NCI-H2107 (cell line): ENCODE measurements at places on chromosomes 6 and 20.

- DNase-seq, result no peak
Observed at GRCh38 chr6:136437246-136437645, 113.0 kb downstream of the MAP7 start.

DNA sequence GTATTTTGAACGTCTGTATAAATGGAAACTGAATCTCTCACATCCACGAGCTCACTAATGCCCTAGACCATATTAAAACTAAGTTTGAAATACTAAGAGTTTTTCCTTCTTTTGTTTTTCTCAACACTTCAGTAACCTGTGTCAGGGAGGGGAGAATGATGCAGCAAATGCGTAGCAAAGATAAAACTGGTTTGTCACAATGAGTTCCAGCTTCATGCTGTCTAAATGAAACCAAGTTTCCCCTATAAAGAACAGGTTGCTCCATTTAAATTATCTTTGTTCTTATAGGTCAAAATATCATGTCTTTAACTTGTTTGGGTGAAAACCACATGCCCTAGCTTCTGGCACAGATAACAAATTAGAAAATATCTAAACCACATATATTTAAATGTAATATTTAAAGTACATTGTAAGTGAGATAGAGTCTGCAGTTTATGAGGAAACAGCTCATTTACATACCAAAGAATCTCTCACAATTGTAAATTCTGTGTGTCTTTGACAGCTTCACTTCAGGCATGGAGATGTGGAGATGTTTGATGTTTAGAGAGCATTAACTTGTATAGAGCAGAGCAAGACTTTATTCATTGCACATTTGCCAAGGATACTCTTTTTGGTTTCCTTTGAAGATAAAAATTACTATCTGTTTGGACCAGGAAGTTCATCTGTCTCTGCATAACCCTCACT, 7.3 kb downstream of the TRDN start:
- DNase-seq, result no peak

- DNase-seq, result no peak
Observed at GRCh38 chr6:86203044-86203443, 560.4 kb upstream of the SYNCRIP start.

DNA sequence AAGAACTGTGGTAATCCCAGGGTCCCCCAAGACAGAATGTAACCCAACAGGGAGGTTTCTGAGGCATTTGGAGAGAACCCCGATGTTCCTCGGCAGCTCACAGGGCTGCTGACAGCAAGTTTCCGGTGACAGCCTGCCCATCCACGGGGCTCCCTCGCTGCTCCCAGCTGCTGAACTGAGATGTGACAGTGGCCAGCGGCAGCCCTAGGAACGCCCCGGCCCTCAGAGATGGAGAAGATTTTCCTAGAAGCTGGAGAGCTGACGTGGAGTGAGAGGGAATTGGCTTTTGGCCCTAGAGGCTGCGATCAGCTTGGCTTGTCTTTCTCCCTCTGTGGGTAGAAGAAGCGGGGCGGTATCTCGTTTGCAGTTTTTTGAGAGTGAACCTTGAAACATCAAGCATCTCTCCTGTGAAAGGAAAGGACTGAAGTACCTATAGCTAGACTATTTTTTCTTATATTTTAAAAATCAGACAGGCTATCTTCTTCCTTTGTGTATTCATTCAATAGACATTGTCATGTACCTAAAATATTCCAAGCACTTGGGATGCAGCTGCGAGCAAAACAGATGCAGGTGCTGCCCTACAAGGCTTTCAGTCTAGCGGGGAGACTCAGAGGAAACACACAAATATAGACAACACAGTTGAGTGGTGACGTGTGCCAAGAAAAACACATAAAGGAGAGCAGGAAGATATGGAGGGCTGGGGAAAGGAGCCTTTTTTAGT, 28.4 kb upstream of the NFATC2 start:
- no peak for DNase-seq

- no peak for DNase-seq
Observed at GRCh38 chr6:33639559-33639958, 18.4 kb downstream of the ITPR3 start.
